ENCODE measurements at places on chromosomes 2 and 18.

GRCh38 chr2:104233591-104233990 is 620.3 kb upstream of the POU3F3 start:
- DNase-seq = no peak

DNA sequence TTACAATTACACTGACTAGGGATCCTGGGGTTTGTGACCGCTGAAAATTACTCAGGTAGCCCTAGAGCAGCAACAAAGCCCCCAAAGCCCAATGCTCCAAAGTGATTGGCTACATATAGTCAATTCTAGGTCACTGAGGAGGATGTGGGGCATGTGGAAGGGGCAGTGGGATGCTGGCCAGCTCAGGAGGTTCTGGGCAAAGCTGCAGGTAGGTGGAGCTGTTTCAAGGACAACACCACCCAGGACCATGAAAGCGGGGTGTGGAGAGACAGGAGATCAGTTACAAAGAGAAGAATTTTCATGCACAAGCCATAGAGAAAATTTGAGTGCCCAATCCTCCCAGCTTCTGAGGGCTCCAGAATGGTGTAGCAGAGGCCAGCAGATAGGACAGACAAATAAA is 75.0 kb upstream of the CCDC85A start:
- no peak for DNase-seq

GRCh38 chr2:113014067-113014466 is 8.8 kb downstream of the IL36A start:
- DNase-seq = no peak

GRCh38 chr2:9149726-9150567 is 56.7 kb upstream of the ASAP2 start:
- DNase-seq = no peak

- DNase-seq = peak; percentile 32
Observed at GRCh38 chr18:832085-832681, 20.1 kb upstream of the YES1 start.

DNA sequence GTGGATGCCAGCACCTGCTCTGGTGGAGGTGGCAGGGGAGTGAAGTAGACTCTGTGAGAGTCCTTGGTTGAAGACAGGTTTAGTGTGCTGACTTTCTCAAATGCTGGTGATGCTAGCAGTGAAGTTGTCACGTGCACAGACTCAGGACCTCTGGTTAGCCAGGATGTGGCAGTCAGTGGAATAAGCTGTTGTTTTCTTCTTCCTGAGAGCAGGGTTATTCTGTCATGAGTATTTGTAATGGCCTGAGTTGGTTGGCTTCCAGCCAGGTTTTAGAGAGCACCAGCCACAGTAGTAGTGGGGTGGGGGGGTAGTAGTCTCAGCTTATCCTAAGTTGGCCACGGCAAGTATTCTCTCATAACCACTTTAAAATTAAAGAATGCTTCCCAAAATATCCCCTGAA is 238.5 kb upstream of the FBXO11 start:
- DNase-seq = peak; percentile 7

DNA sequence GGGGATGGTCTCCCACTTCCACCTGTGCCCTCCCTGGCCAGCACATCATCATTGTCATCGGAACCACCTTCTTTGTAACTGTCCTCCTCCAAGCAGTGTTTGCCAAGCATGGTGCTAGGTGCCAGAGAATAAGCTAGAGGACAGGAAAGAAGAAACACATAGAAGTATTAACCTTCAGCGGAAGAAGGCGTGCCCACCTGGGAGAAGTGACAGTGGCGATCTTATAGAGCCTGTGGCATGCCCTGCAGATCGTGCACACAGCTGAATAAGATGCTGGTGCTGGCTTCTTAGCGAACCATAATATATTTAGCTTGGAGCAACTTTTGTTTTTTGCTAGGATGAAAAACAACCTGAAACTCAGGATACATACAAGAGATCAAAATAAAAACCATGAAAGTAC is 148.0 kb downstream of the FAM210A start:
- no peak for DNase-seq

DNA sequence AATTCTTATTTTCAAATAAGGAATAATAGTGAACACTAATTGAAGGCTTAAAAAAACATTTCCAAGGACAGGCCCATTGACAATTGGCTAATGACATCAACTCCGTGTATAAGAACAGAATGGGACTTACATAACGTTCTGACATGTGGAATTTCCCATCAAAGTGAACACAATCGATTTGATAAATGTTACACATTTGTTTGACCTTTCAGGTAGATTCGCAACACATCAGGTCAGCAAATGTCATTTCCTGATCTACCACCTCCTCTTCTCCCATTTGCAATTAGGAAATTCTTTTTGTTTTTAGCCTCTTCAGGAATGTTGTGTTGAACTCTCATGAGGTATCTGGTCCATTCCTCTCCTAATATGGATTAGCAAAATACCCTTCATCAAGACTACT is 292.9 kb upstream of the SLC14A2 start:
- DNase-seq = no peak

GRCh38 chr2:118658596-118659198 is 188.8 kb downstream of the EN1 start:
- peak; percentile 19 for DNase-seq

- no peak for DNase-seq
Observed at GRCh38 chr18:6547476-6547875, 132.8 kb upstream of the L3MBTL4 start.

GRCh38 chr2:240136671-240137292 is 677 bp upstream of the COPS9 start:
- no peak for DNase-seq

DNA sequence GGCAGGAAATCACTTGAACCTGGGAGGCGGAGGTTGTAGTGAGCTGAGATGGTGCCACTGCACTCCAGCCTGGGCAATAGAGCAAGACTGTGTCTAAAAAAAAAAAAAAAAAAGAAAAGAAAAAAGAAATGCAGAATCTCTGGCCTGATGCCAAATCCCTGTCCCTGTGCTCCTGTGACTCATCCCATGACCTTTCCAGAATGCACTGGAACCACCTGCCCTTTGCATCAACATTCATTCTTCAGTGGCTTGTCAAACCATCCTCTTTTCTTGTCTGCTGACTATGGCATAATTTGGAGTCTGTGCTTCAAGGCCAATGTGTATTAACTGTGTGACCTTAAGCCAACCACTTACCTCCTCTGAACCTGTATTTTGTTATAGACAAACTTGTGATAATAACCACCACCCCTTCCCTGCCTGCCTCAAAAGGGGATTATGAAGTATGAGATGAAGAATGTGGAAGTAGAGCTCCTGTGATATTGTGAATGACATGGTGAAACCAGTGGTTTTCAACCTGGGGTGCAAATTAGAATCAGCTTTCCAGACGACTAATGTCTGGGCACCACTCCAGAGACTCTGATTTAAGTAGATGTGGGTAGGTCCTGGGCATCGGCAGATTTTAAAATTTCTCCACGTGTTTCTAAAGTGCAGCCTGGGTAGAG is 189.3 kb downstream of the CLIP4 start:
- peak; percentile 48 for DNase-seq

- DNase-seq = no peak
Observed at GRCh38 chr2:110752871-110753270, 20.5 kb downstream of the ACOXL start.

DNA sequence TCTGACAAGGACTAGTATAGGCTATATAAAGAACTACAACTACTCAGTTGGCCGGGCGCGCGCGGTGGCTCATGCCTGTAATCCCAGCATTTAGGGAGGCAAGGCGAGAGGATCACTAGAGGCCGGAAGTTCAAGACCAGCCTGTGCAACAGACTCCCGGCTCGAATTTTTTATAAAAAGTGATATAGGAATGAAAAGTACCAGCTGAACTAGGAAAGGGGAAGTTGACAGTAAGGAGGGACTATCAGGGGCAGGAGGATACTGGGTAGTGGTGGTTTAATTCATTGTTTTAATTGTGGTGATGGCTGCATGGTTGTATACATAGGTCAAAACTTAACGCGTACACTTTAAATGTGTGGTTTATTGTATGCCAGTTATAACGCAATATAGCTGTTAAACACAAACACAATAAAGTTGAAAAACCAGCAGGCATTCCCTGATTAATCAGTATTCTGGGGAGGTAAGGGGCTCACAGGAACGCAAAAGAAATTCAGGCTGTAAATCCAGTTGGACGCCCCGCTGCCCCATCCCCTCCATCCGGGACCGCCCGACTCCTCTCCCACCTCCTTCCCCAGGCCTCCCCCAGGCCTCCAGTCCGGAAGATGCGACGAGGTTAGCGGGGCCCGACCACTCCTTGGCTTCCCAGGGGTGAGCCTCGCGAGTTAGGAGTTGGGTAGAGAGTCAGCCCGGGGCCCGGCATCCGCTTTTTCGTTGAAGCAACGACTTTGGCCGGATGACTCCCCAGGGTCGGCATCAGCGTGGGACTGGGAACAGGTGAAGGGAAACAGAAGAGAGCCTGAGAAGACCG is 746 bp upstream of the POLR1B start:
- peak; percentile 83 for DNase-seq

GRCh38 chr2:42614838-42615237 is 46.4 kb downstream of the MTA3 start:
- DNase-seq = no peak

DNA sequence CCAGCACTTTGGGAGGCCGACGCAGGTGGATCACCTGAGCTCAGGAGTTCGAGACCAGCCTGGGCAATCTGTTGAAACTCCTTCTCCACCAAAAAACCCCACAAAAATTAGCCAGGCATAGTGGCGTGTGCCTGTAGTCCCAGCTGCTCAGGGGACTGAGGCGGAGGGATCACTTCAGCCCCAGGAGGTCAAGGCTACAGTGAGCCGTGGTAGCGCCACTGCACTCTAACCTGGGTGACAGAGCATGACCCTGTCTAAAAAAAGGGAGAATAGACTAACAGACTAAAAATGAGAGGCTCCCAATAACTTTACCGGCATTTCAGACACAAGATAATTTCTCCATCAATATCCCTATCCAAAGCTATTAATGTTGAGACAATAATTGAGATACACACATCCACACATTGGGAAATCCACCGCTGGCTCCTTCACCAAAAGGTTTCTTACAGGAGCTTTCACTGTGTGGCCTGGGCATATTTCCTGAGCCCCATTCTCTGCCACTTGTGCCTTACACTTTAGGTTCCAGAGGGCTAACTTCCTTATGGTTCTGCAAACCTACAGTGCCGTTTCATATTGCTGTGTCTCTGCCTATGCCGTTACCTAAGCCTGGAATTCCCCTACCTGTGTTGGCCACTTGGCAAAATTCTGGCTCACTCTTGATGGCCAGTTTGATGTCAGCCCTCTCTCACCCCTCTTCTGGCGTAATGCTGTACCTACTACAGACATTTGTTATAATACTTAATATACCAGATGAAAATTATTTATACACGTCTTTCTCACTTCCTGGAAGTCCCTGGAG is 115.8 kb upstream of the ZFP36L2 start:
- DNase-seq = no peak

GRCh38 chr2:221388891-221389290 is 183.2 kb downstream of the EPHA4 start:
- no peak for DNase-seq

- no peak for DNase-seq
Observed at GRCh38 chr2:152033011-152033925, 65.6 kb downstream of the CACNB4 start.

GRCh38 chr18:59646228-59646962 is 50.8 kb downstream of the CCBE1 start:
- no peak for DNase-seq

GRCh38 chr2:162490761-162491470 is 147.0 kb downstream of the GCA start:
- no peak for DNase-seq

DNA sequence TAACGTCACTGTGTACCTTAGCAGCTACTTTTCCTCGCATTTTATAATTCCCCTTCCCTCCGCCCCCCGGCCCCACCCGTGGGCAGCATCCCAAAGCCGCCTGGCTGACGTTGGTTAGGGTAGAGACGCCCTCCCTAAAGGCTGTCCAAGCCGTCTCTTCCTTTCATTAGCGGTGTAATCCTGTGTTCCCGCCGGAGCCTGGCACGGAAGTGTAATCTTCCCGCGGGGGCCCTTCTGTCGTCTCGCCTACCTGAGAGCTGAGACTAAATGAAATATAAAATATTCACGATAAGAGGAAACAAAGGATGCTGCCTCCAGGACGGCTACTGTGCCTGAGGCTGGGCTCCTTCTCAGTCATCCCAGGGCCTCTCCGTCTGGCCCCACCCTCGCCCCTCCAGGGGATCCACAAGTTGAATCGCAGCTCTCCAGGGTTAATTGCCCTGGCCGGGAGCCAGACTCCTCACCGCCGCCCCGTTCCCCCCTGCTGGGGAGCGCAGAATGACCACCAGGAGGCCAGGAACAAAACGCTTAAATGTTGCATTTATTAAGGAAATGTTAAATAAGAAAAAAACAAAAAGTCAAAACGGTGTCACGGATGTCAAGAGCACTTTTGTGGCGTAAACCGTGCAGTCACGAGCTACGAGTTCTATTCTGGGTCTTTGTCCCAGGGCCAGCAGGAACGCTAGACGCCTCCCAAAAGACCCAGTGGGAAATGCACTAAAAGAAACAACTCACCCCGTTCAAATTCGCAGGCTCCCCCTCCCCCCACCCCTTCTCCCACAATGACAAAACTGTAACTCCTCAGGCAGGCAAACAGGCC is 1.5 kb downstream of the RPRM start:
- DNase-seq = peak; percentile 8

- no peak for DNase-seq
Observed at GRCh38 chr2:137942037-137942832, 22.0 kb upstream of the HNMT start.

DNA sequence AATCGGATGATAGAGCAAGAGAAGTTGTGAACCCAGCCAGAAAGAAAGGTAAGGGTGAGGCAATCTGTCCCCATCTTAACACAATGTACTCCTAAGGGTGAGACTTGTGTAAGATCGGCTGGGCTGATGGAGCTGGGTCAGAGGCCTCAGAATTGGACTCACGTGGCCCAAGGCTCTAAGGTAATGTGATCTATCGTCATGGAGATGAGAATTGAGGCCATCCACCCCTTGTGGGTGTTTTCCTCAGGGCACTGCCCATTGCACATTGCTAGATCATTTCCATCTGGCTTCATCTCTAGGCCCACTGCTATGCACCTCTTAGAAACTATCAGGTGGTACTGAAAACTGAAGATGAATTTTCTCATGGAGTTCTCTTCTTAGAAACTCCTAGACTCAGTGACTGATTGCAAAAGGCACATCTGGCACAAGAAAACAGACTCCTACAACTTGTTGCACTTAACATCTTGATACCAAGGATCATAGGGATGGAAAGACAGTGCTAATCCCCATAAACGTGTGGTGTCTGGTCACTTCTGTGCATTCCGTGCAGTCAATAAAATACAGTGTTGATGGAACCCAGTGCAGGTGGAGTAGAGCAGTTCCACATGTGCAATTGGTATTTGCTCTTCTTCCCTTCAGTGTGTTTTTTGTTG is 228.9 kb upstream of the FOSL2 start:
- no peak for DNase-seq

DNA sequence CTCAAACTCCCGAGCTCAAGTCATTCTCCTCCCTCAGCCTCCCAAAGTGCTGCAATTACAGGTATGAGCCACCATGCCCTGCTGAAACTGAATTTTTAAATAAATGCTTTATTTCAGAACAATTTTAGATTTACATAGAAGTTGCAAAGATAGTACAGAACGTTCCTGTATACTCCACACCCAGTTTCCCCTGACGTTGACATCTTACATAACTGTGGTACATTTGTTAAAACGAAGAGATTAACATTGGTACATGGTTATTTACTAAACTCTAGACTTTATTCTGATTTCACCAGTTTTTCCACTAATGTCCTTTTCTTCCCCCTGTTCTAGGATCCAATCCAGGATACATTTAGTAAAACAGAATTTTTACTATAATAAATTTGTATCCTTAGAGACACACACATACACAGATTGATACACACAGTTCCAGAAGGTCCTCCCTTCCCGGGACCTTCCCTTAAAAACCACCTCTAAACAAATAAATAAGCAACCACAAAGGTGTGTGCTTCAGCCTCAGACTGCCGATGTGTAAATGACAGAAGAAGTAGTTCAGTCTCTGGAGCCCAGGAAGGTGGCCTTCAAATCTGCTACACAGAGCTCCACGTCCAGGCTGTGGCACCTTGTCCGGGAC is 6.9 kb downstream of the NEU2 start:
- no peak for DNase-seq

Data from DMS79 treated with DMSO at 0.1 percent for 48 hours (cell line).